CD4-positive, alpha-beta T cell treated with Interleukin-15 for 1 hour (primary cell): ENCODE measurements at places on chromosomes 3 and 15.

GRCh38 chr3:107803170-107803569, 280.4 kb downstream of the BBX start:
- DNase-seq, result no peak

DNA sequence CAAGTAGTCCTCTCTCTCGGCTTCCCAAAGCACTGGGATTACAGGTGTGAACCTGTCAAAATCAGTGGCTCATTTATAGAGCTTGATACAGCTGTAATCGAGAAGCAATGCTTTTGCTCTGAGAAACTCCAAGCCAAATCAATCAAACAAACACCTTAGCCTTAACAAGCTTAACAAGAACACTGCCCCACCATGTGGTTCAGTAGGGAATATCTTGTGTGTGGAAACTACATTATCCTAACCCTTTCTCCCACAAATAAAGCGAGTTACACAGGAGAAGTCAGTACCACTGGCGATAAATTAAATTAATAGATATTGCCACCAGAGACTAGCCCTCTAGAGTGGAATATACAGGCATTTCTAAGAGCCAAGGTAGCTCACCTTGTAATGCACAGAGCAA, 13.9 kb downstream of the CDAN1 start:
- no peak for DNase-seq

- no peak for DNase-seq
Observed at GRCh38 chr3:134406331-134407238, 32.3 kb upstream of the AMOTL2 start.

DNA sequence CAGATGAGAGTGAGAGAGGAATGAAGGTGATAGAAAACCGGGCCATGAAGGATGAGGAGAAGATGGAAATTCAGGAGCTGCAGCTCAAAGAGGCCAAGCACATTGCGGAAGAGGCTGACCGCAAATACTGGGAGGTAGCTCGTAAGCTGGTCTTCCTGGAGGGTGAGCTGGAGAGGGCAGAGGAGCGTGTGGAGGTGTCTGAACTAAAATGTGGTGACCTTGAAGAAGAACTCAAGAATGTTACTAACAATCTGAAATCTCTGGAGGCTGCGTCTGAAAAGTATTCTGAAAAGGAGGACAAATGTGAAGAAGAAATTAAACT, 88.9 kb downstream of the EOMES start:
- DNase-seq, result no peak

DNA sequence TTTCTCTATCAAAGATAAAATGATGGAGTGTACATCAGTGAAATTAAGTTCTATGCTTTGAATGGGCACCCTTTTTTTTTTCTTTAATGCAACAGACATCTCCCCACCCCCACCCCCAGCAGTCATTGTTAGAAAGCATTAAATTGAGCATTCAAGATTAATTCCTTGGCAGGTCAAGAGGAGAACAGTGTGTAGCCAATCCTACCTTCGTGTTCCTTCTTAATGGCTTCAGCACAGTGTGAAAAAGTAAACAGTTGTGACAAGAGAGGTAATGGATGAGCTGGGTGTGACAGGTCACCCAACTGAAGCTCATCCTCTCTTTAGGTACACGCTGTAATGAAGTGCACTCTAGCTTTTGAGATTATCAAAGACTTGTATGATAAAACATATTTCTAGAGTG, 198.5 kb upstream of the RARB start:
- DNase-seq, result no peak

DNA sequence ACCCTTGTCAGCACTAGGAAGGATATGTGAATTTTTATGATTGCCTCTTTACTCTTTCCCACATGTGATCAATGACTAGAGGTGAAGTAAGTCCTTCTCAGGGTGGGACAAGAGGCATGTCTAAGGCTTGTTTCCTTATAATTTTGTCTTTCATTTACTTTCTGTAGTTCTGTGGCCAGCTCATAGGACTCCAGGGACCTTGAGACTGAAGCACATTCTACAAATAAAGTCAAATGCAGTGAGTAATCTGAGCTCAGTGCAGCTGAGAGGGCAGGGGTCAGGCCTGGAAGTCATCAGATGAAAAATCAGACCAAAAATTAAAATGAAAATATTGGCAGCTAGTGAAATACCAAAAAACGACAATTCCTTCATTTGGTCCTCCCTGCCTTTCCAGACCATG, 424.7 kb upstream of the THBS1 start:
- DNase-seq, result no peak

- no peak for DNase-seq
Observed at GRCh38 chr3:47978386-47978785, 37.8 kb downstream of the MAP4 start.

DNA sequence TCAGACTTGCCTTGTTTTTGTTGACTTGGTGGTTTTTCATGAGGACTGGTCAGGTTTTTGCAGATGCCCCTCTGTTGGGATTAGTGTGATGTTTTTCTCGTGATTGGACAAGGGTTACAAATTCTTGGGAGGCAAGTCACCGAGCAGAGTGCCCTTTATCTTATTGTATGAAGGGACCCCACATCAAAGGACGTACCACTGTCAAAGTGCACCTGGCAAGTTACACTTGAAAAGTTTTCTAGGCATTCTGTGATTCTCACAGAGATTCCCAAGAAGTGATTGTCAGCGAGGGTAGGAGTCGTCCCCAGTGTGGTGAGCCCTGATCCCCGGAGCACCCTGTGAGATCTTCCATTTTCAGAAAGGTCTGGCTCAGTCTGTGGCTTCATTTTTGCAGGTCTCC, 110.1 kb downstream of the POLR2M start:
- no peak for DNase-seq
